ENCODE measurements at places on chromosomes 2 and 18.

GRCh38 chr18:77316641-77317040, 67.0 kb downstream of the GALR1 start:
- DNase-seq = no peak

- DNase-seq = no peak
Measured at GRCh38 chr2:37377187-37377532, 32.7 kb downstream of the QPCT start.

DNA sequence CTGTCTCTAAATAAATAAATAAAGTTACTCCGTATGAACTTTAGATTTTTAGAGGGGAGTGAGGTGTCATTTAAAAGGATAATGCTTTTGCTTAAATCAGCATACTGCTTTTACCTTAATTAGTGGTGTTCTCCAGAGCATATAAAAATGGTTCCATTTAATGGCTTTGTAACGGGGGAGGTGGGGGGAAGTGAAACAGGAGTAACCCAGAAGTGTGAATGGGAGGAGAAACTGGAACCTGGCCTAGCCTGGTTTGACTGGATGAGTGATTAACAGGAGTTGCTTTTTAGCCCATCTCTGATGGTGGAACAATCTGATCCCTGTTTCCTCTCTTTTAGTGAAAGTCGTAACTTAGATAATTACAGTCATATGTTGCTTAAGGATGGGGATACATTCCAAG, 1.6 kb downstream of the CNDP2 start:
- DNase-seq = no peak

DNA sequence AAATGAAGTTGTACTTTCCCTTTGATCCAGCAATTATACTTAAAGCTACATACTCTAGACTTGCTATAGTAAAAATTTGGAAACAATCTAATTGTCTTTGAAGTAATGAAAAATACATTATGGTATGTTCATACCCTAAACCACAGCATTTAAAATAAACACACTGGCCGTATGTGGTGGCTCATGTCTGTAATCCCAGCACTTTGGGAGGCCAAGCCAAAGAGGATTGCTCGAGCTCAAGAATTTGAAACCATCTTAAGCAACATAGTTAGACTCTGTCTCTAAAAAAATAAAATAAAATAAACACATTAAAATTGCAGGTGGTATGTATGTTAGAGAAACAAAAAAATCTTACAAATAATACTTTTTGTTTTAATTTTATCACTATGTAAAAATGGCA, 208.1 kb upstream of the KLHL14 start:
- DNase-seq = no peak

GRCh38 chr2:212523756-212524155, 14.8 kb downstream of the ERBB4 start:
- DNase-seq = no peak
